ENCODE measurements at places on chromosomes 16 and 17.

DNA sequence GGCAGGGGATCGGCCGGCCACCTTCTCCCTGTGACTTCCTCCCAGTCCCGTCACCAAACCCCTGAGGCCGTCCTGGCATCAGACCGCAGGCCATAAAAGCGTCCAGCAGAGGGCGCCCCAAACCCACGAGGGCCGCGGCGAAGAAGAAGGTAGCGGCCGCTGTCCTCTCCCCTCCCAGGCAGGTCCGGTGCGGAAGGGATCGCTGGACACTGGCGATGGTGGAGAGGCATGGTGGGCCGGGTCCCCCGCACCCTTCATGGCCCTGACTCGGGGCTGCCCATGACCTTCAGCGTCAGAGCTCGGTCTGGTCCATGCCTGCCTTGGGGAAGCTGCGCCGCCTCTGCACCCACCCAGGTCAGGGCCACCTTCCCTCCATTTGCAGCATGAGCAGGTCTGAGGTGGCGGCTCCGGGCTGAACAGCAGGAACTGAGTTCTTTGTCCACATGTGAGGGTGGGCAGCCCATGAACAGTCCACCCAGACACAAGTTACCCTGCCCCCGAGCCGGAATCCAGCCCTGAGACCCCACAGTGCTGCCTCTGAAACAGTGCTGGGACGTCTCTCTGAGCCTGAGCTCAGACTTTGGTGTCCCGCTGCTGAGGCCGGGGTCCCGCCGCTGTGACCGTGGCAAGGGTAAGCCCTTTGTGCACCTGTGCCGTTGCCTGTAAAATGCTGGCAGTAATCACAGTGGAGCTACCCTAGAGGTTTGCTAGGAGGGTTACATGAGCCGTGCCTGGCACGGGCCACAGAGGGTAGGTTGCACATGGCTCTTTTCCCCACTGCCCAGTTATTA, 40.8 kb upstream of the CMIP start:
- peak; percentile 83 for DNase-seq

- no peak for DNase-seq
These were observed 469.6 kb downstream of the SOX9 start for GRCh38 chr17:72590382-72590781.

GRCh38 chr17:81417049-81417878, 22.0 kb downstream of the BAHCC1 start:
- no peak for DNase-seq

GRCh38 chr17:83200231-83200699, 120.9 kb downstream of the METRNL start:
- DNase-seq = peak; percentile 73

DNA sequence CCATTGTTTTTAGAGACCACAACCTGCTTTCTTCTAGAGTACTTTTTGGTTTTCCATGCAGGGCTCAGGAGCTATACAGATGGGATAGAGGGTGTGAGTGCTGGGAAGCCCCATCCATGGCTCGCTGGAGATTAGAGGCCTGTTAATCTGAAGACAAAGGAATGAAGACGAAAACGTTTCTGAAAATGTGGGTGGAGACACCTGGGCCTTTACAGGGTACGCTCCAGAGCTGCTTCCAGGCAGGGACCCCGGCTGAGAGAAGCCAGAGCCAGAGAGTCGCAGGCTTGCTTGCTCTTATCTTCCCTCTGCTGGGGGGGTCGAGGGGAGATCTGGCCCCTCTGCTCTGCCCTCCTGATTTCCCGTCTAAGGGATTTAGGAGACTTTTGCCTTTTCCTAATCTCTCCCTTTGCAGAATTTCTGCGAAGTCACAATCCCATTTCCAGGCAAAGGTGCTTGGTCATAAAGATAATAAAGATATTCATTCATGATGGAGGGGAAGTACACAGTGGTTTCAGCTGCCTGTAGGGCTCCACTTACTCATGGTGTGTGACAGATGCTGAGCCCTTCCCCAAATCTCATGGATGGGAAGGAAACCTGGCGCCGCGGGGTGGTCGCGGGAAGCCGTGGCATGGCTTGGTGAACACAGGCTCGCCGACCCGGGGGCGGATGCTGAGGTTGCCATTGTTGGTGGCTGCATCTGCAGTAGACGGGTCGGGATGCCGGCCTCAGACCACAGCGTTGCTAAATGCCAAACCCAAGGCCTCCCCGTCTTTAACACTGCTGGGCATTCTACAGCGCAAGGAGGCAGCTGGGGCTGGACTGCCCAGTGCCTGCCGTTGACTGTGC, 4.8 kb upstream of the SOCS3 start:
- no peak for DNase-seq

GRCh38 chr17:29069526-29070041, 26.6 kb downstream of the PIPOX start:
- DNase-seq = no peak

DNA sequence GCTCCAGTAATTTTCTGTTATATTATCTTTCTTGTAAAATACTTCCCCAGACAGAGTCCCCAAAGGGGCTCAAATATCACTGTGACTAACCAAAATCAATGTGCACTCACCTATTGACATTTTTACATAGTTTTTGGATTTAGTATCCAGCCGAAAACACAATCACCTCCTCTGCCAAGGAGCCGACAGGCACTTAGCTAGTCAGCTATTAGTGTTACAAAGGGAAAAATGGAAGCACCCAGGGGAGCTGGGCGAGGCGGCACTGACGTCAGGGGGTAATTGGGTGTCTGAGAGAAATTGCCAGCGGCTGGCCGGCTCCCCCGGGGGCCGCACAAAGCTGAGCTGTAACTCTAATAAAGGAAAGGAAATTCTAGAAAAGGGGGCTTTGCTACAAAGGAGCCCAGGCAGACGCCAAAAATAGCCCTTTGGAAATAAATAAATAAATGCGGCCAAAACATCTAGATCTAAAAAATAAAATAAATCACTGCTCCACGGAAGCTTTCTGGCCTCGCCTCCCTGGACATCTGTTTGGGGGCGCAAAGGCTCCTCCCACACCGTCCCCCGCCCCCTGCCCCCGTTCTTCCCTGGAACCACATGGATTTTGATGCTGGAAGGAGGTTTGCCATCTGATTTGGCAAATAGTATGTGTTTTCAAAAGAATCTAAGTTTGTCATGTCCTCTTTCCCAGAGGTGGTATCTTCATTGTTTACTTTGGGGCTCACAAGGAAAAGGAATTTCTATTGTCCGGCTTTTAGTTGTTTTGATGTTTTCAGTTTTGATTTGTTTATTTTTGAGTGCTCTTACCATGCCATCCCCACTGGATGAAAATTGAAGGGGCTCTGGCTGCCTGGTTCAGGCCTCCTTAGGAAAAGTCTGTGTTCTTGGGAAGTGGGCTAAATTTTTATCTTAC, 156.7 kb downstream of the ZNF423 start:
- DNase-seq = no peak

- no peak for DNase-seq
These were observed 32.9 kb downstream of the SRCIN1 start for GRCh38 chr17:38572669-38573365.

- no peak for DNase-seq
These were observed 4.9 kb downstream of the PTRH2 start for GRCh38 chr17:59702304-59702703.

DNA sequence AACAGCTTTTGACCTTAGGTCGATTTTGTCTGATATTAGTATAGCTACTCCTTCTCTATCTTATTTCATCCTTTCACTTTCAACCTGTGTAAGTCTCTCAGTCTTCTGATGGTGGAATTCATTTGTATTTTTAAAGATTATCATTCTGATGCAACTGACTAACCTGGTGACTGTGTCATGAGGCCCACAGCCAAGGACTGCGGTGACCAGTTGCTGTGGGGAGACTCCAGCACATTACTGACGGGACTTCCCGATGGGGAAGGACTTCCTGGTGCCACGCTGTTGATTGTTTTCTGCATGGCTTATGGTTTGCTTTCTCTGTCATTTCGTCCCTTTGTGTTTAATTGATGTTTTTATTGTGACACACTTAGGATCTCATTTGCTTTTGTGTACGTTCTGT, 34.2 kb downstream of the RMI2 start:
- no peak for DNase-seq

- no peak for DNase-seq
These were observed 356.4 kb upstream of the TOM1L1 start for GRCh38 chr17:54544249-54544648.

- DNase-seq = no peak
These were observed 548 bp upstream of the ADGRG5 start for GRCh38 chr16:57541754-57542435.

DNA sequence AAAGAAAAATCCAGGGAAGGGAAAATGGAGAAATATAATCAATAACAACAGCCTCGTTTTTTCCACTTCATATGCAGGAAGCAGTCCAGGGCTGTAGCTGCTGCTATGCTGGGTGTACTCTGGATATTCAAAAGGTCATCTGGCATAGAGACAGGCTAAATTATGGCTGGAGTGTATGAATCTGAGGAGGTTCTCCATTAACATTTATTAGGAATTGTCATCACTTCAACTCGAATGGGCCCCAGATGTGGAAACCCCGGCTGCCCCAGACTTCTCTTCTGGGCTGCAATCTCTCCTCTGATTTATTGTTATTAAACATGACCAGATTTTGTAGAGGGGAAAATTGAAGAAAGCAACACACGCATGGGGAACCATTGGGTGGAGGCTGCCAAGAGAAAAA, 33.5 kb upstream of the SKAP1 start:
- DNase-seq = no peak

- no peak for DNase-seq
These were observed 65.6 kb upstream of the SREBF1 start for GRCh38 chr17:17902376-17902775.

DNA sequence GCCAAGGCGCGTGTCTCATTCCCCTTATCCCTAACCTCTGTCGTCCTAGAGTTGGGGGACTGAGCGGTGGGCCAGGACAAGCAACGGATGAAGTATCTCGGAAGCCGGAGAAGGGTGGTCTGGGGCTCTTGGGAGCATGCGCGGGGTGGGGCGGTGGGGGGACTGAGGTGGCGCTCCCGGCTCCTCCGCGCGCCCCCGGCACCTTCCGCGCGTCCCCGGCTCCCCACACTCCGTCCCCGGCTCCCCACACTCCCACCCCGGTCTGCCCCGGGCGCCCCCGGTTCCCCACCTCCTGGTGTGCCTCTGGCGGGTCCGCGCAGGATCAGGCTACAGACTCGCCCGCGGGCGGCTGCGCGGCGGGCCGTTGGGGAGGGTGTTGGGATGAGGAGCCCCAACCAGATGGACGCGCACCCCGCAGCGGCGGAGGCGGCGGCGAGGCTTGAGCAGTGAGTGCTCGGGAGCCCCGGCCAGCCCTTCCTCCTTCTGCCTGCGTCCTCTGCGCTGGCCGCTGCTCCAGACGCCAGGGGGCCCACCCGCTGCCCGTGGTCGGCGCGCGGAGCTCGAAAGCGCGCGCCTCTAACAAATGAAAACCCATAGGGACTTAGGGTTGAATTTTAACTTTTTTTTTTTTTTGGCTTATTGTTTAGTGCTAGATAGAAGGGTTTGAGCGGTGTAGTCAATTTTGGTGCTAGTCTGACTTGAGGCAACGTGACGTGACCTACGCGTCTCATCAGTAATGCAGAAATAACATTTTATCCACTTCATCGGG, 5.6 kb upstream of the CRYM start:
- no peak for DNase-seq

- no peak for DNase-seq
These were observed 607.9 kb upstream of the CDH5 start for GRCh38 chr16:65758620-65759019.

Data from stimulated activated CD8-positive, alpha-beta memory T cell treated with anti-CD3 and anti-CD28 coated beads, Interleukin-2, amount 100 ng/mL, for 48 hours (primary cell).